ENCODE measurements at places on chromosomes 16 and 17.

GRCh38 chr17:50423553-50424159 lies 2.4 kb upstream of the ACSF2 start:
- DNase-seq: no peak

DNA sequence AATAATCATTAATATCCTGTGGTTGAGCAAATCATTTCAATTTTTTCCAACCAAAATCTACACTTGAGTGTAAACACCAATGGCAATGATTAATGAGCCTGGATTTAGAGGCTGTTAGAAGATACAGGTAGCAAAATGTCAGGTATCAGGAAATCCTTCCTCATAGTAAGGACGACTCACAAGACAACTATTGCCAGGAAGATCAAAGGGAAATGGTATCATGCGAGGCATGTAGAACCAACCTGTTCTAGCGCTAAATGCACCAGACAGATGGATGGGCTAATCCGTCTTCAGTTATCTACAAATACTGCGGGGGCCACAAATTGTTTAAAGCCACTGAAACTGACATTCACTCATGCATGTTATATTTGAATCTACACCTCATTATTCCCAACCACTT lies 28.1 kb downstream of the TOX3 start:
- DNase-seq: no peak

DNA sequence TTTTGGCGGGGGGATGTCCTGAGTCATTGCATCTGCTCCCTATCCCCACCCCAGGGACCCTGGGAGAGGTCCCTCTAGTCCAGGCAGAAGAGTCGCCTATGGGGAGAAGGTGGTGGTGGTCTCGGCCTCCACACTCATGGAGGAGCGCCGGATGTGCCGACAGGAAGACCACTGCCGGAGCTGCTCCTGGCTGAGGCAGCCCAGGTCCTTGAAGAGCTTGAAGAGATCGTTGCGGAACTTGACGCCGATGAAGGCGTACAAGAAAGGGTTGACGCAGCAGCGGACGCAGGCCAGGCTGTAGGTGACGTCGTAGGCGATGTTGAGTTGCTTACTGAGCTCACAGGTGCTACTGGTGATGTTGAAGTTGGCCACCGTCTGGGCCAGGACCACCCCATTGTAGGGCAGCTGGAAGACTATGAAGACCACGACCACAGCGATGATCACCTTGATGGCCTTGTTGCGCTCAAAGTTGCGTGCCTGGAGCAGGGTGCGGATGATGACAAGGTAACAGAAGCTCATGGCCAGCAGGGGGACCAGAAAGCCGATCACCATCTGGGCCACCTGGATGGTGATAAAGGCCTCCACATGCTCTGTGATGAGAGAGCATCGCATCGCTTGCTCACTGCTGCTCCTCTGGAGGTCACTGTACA lies 10.5 kb downstream of the CCR7 start:
- peak; percentile 31 for DNase-seq

DNA sequence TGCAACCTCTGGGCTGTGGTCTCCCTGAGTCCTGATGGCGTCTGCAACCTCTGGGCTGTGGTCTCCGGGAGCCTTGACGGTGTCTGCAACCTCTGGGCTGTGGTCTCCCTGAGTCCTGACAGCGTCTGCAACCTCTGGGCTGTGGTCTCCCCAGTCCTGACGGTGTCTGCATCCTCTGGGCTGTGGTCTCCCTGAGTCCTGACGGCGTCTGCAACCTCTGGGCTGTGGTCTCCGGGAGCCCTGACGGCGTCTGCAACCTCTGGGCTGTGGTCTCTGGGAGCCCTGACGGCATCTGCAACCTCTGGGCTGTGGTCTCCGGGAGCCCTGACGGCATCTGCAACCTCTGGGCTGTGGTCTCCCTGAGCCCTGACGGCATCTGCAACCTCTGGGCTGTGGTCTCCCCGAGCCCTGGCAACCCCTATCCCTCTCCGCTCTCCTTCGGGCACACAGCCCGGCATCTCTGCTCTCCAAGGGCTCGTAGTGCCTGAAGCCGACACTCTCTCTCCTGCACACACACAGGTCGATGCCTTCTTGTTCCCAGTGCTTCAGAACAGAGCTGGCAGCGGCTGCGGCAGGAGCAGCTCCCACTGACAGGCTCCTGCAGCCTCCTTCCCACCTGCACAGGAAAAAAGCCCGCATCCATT lies 45.6 kb downstream of the METRNL start:
- DNase-seq: no peak

GRCh38 chr16:55615071-55615470 lies 40.7 kb upstream of the SLC6A2 start:
- DNase-seq: no peak

DNA sequence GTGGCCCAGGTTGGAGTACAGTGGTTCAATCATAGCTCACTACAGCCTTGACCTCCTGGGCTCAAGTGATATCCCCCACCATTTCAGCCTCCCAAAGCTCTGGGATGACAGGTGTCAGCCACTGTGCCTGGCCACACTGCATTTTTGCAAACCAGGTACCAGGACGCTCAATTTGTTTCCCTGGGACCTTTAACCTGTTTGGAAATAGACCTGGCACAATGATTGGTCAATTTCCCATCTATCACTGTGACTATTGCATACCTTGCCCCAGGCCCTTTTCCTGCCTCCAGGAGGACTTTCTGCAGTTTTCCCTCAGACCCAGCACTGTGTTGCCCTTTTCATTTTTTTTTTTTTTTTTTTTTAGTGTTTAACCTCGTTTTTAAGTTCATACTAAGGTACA lies 11.1 kb upstream of the FUS start:
- DNase-seq: no peak

DNA sequence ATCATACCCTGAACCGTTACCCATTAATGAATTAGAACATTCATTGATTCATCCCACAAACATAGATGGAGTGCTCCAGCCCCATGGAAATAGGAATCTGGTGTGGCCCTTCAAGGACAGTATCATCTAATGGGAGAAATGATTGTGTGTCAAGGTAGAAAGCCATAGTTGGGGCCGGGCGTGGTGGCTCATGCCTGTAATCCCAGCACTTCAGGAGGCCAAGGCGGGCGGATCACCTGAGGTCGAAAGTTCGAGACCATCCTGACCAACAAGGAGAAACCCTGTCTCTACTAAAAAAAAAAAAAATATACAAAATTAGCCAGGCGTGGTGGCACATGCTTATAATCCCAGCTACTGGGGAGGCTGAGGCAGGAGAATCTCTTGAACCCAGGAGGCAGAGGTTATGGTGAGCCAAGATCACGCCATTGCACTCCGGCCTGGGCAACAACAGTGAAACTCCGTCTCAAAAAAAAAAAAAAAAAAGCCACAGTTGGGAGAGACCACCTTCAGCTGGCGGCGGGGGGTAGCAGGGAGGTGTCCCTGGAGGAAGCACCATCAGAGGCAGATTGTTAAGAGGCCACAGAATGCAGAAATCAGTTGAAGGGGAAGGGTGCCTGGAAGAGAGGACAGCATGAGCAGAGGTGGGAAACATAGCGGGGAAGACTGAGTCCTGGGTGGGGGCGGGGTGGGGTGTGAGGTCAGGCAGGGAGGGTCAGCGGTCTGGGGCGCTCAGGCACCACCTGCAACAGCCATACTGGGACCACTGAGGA lies 60.0 kb downstream of the USP22 start:
- DNase-seq: no peak

DNA sequence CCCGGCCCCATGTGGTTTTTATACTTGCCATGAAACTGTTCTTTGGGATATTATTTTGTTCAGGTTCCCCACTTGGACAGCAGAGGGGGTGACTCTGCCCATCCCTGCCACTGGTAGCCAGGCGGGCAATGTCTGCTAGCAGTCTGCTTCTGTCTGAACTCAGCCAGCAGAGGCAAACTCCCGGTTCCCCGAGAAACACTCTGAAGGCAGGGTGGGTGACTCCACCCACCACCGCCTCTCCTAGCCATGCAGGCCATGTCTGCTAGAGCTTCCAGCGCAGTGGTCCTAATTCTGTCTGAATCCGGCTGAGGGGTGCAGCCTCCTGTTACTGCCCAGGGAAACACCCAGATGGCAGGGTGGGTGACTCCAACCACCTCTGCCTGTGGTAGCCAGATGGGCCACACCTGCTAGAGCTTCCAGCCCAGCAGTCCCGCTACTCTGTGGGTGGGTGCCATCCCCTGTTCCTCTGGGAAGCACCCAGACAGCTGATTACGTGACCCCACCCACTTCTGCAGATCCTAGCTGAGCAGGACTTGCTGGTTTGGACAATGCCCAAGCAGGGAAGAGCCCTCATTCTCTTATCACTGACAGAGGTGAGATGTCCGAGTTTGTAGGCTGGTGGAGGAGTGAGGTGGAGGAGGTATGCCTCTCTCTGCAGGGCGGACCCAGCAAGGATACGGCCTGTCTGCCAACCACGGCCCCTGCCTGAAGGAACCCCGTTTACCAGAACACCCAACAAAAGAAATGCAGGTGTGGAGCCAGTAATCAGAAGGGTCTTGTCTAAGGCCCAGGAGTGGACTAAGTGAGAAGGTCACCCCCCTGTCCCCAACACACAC lies 22.4 kb downstream of the NLRP1 start:
- DNase-seq: no peak

Data from activated CD4-positive, alpha-beta T cell treated with anti-CD3 and anti-CD28 coated beads, Interleukin-2, amount 50 U/mL, for 1 hour (primary cell).